ENCODE measurements at places on chromosomes 4 and X. TPM values are rescaled to one million over a fixed set of nuclear protein-coding genes. Genes with fewer than 3 reads are reported as not detected.

PDE6B gene
- 0.03 TPM for polyA plus RNA-seq

CENPVL1 gene
- polyA plus RNA-seq, result not detected

- DNase-seq, result no peak
These were observed 43.3 kb upstream of the PRDM8 start for GRCh38 chr4:80153874-80154544.

GRCh38 chr4:112381996-112382692, 85.0 kb downstream of the ALPK1 start:
- no peak for DNase-seq

- no peak for DNase-seq
These were observed 200.1 kb upstream of the PPARGC1A start for GRCh38 chr4:24089851-24090534.

GRCh38 chrX:6826856-6827255, 291.9 kb upstream of the VCX3A start:
- no peak for DNase-seq

DNA sequence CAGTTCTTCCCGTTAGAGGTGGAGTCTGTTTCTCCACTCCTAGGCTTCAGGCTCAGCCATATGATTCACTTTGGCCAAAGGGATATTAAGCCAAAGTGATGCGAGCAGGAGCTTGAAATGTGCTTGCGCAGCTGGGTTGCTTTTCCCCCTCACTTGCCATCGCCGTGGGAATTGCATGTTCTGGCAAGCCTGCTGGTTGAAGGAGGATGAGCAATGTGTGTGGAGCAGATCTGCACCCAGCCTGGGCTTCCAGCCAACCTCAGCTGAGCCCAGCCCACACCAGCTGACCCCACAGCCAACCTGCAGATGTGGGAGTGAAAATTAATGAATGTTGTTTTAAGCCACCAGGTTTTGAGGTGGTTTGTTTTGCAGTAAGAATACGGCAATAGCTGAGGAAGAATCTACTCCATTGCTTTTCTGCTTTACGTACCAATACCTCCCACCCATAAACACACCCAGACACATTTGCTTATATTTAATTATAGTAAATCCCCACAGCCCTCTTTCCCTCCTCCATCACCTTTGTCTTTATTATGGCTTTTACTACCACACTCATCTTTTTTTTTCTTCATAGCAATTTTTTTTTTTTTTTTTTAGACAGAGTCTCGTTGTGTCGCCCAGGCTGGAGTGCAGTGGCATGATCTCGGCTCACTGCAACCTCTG, 132.8 kb upstream of the FUNDC1 start:
- DNase-seq, result peak; percentile 26

GRCh38 chr4:86218746-86219473, 140.9 kb downstream of the MAPK10 start:
- no peak for DNase-seq

DNA sequence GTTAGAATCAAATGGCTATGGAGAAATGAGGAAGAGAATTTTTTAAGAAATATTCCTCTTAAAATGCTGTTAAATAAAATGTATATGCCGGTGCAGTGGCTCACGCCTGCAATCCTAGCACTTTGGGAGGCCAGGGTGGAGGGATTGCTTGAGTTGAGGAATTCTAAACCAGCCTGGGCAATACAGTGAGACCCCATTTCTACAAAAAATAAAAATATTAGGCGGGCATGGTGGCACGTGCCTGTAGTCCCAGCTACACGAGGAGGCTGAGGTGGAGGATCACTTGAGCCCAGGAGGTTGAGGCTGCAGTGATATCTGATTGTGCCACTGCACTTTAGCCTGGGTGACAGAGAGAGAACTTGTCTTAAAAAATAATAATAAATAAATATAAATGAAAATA, 7.9 kb upstream of the FUNDC1 start:
- no peak for DNase-seq

DNA sequence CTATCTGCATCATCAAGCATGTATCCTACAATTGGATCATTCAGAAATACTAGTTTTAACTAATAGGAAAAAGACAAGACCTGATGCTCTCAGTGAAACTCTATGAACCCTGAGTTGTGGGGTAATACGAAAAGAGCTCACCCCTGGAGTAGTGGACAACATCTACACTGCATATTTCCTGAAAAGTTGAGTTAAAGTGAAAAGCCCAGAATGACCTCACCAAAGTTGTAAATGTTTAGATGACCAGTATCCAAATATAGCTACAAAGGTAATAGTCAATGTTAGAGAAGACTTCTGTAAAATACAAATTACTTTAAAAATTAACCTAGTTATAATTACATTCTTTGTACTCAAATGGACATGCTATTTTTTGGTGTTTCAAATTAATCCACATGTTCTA, 52.8 kb upstream of the SRPX start:
- no peak for DNase-seq

GRCh38 chrX:139844884-139845283, 88.0 kb downstream of the ATP11C start:
- DNase-seq, result no peak

- no peak for DNase-seq
These were observed 26.9 kb upstream of the TMPRSS11B start for GRCh38 chr4:68272380-68272779.

DNA sequence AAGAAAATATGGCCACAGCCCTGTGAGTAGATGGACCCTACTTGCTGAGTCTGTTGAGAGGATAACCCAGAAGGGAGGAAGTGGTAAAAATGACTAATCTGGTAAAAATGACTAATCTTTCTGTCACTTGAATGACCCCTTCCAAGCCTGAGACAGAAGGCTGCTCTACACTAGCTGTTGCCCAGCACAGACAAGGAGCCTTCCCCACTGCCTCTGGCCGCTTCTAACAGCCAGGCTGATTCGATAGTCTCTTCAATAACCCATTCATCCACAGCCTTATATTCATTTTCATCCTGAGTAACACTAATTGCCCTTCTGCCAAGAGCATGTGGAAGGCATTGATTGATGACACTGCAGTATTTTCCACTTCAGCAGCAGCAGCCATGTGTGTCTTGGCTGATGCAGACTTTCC, 18.4 kb downstream of the MAGEB17 start:
- DNase-seq, result peak; percentile 39

- DNase-seq, result no peak
These were observed 77.4 kb downstream of the MGST2 start for GRCh38 chr4:139743027-139743426.

- no peak for DNase-seq
These were observed 80.8 kb downstream of the HTRA3 start for GRCh38 chr4:8350352-8350751.
